ENCODE measurements at places on chromosomes 2 and 18. TPM values are rescaled to one million over a fixed set of nuclear protein-coding genes. Genes with fewer than 3 reads are reported as not detected.

DNA sequence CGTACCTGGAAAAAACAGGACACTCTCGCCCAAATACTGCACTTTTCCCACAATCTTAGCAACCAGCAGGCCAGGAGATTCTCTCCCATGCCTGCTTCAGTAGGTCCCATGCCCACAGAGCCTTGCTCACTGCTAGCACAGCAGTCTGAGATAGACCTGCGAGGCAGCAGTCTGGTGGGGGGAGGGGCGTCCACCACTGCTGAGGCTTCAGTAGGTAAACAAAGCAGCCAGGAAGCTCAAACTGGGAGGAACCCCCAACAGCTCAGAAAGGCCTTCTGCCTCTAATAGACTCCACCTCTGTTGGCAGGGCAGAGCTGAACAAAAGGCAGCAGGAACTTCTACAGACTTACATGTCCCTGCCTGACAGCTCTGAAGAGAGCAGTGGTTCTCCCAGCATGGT lies 1202.8 kb upstream of the ACVR2A start:
- no peak for DNase-seq

GRCh38 chr2:94999431-94999883 lies 26.1 kb upstream of the MAL start:
- no peak for DNase-seq

DNA sequence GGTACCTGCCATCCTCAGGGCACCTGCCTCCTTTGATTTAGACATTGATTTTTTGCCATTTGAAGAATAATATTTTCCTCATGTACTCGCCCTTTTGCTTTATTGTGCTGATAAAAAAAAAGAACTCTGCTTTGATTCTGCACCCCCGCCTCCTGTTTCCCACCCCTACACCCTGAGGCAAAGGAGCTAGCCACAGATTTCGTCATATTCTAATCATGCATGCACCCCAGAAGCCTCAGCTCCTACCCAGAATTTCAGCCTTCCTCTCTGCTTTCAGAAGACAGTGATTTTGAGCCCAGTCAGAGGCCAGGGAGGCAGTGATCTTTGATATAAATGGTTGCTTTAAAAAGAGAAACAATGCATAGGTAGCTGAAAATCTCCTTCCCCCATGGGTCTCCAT lies 329.0 kb downstream of the PTPRM start:
- no peak for DNase-seq

The GLI2 gene
- total RNA-seq = 11.4 TPM

DNA sequence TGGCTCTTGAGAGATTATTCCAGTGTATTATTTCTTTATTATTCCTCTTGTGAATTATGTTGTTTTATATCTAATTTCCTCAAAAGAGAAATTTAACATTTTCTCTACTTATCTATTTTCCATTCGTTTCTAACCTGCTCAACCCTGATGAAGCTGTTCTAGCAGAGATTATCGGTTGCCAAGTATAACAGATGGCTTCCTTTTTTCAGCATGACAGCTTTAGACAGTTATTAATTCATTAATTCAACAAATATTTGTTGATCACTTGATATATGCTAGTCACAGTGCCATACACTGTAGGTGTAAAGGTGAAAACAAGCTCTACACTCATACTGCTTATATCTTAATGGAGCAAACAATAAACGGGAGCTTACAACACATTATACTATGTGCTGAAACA lies 137.9 kb upstream of the UBE2E3 start:
- no peak for DNase-seq

DNA sequence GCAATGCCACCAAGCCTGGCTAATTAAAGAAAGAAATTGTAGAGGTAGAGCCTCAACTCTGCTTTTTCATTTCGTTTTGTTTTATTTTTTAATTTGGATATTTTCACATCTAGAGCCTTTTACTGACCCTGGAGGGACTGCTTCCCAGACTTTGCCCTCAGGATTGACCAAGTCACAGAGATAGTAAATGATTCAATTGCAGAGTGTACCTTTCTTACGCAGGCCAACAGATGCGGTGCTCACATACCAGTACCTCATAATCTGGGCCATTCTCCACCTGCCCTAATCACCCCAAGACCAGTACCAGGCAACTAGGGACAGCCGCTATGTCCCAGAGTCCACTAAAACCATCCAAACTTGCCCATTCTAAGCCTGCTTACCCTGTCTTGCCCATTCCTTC lies 110.8 kb downstream of the DDX1 start:
- no peak for DNase-seq

DNA sequence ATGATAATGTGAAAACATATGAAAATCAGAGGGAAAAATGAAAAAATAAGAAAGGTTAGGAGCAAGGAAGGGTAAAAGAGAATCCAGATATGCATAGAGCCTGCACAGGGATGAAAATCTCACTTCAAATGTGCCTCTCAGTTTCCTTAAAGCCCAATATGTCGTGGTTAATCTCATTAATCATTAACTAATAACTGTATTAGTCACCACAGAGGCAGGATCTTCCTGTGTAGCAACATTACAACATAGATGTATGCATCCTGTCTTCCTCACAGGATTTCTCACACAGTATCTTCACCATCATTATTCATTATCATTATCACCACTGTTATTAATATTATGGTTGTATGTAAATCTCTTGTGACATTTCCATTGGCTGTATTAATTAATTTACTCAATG lies 361.2 kb upstream of the SOX11 start:
- no peak for DNase-seq

DNA sequence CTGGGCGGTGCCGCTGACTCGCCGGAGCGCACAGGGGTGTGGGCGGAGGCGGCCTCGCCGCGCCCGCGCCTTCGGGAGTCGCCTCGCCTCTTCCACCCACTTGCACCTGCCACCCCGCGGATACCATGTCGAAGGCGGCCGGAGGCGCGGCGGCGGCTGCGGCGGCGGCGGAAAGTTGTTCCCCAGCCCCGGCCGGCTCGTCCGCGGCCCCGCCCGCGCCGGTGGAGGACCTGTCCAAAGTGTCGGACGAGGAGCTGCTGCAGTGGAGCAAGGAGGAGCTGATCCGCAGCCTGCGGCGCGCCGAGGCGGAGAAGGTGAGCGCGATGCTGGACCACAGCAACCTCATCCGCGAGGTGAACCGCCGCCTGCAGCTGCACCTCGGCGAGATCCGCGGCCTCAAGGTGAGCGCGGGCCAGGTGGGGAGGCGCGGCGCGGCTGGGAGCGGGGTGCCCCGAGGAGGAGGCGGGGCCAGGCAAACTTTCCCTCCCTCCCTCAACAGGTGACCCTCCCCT lies 766 bp downstream of the CCDC85A start:
- DNase-seq = no peak

GRCh38 chr18:68098655-68099054 lies 582.1 kb upstream of the DSEL start:
- no peak for DNase-seq

DNA sequence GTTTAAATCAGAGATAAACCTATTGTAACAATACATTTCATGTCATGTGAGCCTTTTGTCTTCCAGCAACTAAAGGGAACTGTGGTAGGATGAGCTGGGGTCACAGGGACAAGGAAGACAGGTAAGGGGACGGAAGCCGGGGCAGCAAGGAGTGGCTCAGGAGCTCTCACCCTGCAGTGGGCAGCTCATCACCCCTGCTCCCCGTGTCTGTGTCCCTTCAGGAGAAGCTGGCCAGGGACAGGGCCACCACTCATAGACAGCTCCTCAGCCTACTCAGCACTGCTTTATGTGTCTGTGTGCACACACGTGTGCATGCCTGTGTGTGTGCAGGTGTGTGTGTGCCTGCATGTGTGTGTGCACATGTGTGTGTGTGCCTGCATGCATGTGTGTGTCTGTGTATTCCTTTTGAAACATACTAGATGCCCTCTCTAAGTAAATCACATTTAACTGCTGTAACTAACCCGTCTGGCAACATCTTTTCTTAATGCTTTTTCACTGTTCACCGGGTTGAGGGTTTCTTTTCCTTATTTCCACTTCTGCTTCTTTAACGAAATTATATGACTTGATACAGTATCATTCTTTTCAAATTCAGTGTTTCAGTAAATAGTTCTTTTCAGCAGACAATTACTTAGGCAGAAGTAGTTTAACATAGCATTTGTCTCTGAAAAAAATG lies 44.2 kb downstream of the LRRFIP1 start:
- DNase-seq = no peak

The IL1B gene
- total RNA-seq = 2.4 TPM

DNA sequence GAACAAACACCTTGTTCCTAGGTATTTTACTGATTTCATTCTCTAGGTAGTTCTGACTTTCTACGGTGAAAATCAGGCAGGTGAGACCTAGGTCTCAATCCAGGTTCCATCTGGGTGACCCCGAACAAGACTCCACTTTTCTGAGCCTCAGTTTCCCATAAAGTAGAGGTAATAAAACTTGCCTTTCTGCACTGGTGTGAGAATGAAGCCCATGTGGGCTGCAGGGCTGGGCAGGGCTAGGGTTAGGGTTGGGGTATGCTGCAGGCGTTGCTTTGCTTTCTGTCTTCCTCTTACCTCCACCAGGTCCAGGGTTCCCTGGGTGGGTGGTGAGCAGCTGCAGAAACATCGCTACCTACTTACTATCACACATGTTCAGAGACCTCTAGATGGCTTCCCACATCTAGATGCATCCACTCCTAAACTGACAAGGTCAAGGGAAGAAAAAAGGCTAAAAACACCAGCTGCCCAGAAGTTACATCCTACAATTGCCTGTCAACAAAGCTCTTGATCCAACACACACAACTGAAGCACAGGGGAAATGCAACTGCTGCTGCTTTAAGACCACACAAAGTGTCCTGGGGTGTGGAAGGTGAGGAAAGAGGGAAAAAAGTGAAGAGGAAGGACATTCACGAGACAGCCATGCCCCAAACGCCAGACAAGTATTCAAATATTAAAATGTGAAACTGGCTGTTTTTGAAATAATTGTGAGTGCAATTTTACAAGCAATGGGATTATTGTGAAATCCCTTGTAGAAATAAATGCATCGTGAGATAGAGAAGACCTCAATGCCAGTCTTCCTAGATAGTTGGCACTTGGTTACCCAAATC lies 23.5 kb downstream of the MBP start:
- DNase-seq = no peak

DNA sequence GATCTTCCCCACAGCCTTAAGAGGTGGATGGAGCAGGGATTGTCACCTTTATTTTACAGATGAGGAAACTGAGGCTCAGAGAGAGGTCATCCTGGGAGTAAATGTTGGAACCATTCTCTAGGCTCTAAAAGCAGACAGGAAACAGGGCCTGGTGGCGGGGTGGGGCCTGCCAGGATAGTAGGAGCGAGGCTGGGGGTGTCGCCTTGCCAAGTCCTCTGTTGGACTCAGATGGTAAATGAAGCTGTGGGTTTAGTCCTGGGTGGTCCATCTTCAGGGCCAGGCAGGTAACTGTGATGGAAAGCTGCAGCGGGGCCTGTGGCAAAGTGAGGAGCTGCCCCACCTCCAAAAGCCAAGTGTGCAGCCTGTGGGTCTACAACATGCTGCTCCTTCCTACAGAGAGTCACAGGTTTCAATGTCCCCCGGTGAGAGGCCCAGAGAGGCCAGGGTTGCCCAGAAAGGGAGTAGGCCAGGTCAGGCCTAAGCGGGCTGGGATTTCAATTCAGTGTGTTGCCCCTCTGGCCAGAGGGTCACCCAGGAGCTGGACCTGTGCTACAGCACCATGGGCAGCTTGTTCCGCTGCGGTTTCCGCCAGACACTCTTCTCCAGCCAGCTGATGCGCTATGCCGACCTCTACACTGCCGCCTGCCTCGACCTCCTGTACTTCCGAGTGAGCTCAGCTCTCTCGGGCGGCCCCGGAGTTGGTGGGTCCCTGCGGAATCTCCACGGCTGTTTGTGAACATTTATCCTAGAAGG lies 6.6 kb downstream of the NT5DC4 start:
- no peak for DNase-seq

DNA sequence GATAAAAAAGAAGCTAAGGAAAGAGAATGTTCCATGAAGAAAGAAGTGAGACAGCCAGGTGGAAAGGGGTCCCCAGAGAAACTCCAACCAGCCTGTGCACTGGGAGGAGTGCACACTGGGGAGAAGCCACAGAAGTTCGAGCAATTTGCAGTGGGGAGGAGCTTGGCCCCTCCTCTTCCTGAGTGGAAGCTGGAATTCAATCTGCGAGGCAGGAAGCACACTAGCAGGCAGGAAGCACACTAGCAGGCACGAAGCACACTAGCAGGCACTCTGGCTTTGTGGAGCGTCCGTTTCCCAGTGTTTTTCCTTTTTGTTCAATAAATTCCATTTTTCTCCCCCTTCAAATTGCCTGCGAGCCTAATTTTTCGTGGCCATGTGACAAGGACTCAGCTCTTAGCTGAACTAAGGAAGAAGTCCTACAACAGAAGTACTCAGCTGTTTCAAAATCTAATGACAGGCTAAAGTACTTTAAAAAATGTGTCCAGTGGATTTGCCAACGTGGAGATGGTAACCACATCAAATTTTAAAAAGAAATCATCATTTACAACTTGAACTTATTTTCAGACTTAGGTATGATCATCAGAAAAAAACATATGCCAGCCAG lies 21.4 kb upstream of the SPIRE1 start:
- peak; percentile 61 for DNase-seq

- DNase-seq = no peak
These were observed 67.8 kb upstream of the LMAN1 start for GRCh38 chr18:59426855-59427254.

DNA sequence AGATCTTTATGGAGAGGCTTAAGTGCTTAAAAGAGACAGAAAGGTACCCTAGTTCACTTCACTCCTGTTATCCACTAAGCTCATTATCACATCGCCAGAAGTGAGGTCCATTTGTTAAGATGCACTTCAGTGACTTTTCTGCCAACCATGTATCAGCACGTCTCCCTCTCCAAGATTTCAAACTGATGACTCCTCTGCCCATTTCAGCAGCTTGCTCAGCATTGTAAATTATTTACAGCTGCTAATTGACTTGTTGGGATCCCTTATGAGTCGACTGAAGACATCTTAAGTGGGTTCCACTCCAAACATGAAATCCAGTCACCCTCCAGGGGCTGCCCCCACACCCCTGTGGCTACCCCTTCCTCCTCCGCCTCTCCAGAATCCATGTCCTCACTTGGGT lies 37.3 kb downstream of the DIPK1C start:
- no peak for DNase-seq

DNA sequence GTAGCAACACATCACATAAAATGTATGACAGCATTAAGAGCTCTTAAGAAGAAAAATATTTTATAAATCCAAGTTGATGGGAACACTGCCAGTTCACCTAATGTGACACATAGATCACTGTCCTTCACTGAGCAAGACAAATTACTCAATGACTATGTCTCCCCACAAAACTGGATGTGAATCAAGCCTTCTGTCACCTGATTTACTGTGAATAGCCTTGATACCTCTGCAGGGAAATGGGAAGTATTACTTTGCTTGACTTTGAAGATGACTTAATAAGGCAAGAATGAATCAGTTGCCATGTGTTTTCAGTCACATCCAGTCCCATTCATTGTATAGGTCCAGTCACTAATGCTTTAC lies 94.6 kb downstream of the NYAP2 start:
- no peak for DNase-seq

The PJVK gene
- total RNA-seq = 5.9 TPM

The POTEC gene
- total RNA-seq = not detected

The FBXO15 gene
- total RNA-seq = 1.5 TPM

The GTF2A1L gene
- total RNA-seq = 1.5 TPM

Measured in skin of body (tissue), 3 donors.